Non-pigmented ciliary epithelial cell (primary cell): ENCODE measurements at places on chromosomes 1 and 21.
A peak's percentile ranks its signal among the peaks of the same experiment; 100 is the strongest.

DNA sequence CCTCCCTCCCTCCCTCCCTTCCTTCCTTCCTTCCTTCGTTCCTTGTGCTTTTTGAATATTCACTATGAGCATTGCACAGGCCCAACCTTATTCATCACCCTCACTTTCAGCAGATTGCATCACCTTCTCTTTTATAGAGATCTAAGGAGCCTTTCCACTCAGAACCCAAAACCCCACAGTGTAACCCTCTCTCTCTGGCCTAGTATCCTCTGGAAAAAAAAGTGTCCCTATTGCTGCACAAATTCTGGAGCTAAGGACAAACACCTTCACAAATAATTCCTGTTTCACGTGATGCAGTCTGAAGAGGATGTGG lies 25.6 kb downstream of the OR10J5 start:
- no peak for DNase-seq

GRCh38 chr1:59414406-59415133 lies 117.7 kb downstream of the FGGY start:
- peak; percentile 32 for DNase-seq

GRCh38 chr1:208106218-208106617 lies 138.0 kb downstream of the PLXNA2 start:
- DNase-seq: no peak

DNA sequence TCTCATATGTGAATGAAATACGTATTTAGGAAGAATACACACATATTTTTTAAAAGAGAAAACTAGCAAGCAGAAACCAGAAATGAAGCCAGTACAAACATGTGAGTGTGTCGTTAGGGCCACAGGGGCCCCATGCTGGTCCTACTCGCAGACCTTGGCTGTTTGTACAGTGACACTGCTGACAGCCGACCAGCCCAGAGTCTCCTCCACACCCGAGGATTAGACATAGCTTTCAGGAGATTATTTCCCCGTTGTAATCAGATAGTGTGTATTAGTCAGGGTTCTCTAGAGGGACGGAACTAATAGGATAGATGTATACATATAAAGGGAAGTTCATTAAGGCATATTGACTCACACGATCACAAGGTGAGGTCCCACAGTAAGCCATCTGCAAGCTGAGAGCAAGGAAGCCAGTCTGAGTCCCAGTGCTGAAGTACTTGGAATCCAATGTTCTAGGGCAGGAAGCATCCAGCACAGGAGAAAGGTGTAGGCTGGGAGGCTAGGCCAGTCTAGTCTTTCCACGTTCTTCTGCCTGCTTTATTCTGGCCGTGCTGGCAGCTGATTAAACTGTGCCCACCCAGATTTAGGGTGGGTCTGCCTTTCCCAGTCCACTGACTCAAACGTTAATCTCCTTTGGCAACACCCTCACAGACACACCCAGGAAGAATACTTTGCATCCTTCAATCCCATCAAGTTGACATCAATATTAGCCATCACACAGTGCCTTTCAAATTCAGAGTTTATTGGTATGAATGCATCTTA lies 51.2 kb downstream of the DIP2A start:
- peak; percentile 42 for DNase-seq

DNA sequence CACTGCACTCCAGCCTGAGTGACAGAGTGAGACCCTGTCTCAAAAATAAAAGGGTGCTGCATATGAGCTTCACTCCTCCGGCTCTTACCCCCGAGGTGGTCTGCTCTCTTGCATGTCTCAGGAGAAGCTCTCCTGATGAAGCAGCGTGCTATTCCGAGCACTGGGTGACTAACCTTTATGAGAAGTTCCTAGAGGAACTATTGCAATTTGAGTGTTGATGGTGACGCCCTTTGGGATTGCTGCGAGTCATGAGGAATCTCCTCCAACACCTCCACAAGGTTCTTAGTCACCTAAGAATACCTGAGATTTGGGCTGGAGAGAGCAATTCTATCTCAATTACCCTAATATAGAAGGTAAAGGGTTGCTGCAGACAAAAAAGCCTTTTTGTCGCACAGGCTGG lies 40.8 kb upstream of the TINAGL1 start:
- DNase-seq: no peak

DNA sequence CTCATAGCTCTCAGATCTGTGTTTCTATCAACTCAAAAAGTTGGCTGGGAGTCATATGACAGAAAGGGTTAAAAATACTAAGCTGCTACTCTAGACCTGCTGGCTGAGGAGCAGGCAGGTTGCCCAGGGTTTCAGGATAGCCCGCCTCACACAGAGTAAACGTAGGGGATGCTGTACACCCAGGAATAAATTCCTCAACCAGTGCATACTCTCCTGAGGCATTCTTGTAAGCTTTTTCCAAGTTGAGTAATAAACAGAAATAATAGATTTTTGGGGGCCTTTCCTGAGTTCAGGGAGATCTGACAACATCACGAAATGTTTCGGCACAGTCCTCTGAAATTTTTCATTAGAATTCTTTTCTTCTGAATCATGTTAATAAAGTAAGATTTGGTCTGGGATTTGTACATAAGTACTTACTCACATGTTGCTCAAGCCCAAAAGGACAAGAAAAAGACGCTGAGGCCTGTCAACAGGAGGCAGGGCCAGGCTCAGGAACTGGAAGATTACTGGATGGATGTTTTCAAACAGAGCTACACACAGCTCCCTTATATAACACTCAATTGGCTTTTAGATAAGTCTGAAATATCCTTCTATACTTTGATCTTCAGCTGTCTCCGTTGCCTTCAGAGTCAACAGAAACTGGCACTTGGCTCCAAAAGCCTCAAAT lies 41.0 kb downstream of the TGFBR3 start:
- DNase-seq: peak; percentile 70

GRCh38 chr1:164868990-164869389 lies 310.0 kb downstream of the PBX1 start:
- no peak for DNase-seq

- no peak for DNase-seq
Measured at GRCh38 chr1:75791022-75791421, 5.0 kb downstream of the RABGGTB start.
